ENCODE measurements at places on chromosomes 1 and 21. TPM values are rescaled to one million over a fixed set of nuclear protein-coding genes. Genes with fewer than 3 reads are reported as not detected.

GRCh38 chr1:186059311-186059710 lies 315.7 kb downstream of the TPR start:
- DNase-seq, result no peak

- DNase-seq, result peak; percentile 45
Measured at GRCh38 chr1:36880155-36881067, 153.9 kb downstream of the GRIK3 start.

DNA sequence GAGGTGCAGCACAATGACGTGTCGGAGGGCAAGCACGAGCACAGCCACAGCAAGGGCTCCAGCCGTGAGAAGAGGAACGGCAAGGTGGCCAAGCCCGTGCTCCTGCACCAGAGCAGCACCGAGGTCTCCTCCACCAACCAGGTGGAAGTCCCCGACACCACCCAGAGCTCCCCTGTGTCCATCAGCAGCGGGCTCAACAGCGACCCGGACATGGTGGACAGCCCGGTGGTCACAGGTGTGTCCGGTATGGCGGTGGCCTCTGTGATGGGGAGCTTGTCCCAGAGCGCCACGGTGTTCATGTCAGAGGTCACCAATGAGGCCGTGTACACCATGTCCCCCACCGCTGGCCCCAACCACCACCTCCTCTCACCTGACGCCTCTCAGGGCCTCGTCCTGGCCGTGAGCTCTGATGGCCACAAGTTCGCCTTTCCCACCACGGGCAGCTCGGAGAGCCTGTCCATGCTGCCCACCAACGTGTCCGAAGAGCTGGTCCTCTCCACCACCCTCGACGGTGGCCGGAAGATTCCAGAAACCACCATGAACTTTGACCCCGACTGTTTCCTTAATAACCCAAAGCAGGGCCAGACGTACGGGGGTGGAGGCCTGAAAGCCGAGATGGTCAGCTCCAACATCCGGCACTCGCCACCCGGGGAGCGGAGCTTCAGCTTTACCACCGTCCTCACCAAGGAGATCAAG lies 107.5 kb upstream of the VAMP3 start:
- no peak for DNase-seq

DNA sequence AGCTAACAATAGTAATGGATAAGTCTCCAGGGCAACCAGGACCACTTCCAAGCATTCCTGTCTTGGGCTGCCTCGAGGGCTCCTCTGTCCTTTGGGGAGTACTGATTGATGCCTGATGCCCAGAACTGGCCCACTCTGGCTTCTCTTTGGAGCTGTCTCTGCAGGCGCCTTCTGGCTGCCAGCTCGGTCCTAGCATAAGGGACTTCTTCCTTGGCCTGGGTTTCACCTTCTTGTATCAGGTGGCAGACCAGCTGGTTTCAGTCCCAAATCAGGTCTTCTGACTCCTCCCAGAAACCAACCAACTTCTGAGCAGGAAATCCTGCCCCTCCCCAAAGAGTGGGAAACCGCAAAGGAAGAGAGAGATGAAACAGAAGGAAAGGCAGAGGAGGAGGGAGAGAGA lies 10.6 kb downstream of the G0S2 start:
- DNase-seq, result no peak

DNA sequence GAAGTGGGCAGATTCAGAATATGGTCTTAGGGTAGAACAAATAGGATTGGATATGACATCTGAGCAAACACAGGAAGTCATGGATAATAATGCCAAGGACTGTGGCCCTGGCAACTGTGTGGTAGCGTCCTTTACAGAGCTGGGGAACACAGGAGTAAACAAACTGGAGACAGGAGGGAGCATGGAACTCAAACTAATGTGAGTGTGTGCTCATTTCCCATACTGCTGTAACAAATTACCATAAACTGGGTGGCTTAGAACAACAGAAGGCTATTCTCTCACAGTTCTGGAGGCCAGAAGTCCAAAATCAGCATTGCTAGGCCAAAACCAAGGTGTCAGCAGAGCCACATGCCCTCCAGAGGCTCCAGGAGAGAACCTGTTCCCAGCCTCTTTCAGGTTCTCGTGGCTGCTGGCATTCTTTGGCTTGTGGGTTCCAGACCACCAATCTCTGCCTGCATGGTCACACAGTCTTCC lies 106.4 kb downstream of the TGFBR3 start:
- no peak for DNase-seq

DNA sequence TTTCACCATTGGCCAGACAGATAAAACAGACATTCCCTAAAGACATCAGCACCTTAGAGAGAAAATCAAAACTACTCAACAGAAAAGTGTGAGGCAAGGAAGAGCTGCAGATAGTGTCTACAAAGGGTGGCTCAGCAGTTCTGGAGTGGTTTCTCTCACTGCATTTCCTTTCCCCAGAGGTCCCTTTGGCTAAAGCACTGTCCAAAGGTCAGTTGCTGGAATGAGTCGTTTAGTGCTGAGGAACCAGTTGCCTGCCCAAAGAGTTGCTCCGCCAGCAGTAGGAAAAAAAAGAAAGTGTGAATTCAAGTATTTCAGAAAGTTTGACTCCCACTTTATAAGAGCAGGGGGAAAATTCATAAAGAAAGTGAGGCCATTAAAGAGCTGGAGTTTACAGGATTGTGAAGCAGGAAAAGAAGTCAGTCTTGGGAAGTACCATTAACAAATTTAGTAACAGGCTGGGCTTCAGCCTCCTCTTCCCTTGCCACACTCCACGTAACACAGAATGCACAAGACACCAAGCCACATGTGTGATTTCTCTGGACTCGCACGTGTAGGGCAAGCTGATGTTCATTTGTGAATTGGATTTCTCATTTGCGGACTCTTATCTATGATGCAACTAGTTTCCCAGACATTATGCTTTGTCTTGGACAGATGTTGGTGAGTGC lies 122.2 kb downstream of the RUNX1 start:
- DNase-seq, result no peak

FAF1 gene
- 54.7 TPM for total RNA-seq

LAD1 gene
- total RNA-seq, result 0.76 TPM
